ENCODE measurements at places on chromosomes 4 and X.

- no peak for DNase-seq
These were observed 192.5 kb downstream of the TECRL start for GRCh38 chr4:64216741-64217140.

DNA sequence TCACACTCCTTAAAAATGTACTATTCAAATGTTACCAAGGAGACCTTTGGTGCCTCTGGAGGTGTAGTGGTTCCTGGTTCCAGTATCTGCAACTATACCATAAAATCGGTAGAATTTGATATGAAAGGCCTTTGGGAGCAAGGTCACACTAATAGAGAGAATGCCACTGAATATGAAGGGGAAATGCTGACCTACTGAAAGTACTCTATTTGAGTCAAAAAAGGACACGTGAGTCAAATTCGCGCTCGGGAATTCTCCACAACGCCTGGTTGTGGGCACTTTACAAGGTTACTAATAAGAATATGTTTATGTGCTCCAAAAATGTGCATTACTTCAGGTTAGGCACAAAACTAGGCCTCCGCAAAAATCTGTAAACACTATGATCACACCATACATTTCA lies 39.5 kb upstream of the RELL1 start:
- no peak for DNase-seq

DNA sequence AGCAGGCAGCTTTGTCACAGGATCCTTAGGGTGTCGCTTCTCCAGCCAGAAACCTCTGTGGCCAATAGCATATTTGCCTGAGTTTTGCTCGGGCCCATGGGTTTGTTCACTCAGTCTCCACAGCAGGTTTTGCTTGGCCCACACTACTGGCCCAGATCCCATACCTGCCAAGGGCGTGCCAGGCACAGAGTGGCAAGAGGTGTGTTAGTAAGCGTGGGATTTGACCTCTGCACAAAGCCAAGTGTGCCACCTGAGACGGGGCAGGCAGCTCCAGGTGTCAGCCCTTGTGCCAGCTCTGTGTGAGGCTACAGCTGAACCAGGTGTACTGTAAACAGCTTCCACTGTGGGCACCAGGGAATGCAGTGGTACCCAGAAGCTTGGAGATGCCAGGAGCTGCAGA lies 2003.0 kb downstream of the C4orf33 start:
- DNase-seq: no peak

- no peak for DNase-seq
These were observed 191.2 kb downstream of the RRAGB start for GRCh38 chrX:55908661-55909212.

GRCh38 chrX:71111141-71111843 lies at the start of gene IL2RG:
TSS of gene IL2RG (minus strand) at chrX:71111577. CDS start at chrX:71111539, 38 bp downstream.
- no peak for DNase-seq

- DNase-seq: no peak
These were observed 6.6 kb upstream of the PPM1K start for GRCh38 chr4:88291003-88291402.

DNA sequence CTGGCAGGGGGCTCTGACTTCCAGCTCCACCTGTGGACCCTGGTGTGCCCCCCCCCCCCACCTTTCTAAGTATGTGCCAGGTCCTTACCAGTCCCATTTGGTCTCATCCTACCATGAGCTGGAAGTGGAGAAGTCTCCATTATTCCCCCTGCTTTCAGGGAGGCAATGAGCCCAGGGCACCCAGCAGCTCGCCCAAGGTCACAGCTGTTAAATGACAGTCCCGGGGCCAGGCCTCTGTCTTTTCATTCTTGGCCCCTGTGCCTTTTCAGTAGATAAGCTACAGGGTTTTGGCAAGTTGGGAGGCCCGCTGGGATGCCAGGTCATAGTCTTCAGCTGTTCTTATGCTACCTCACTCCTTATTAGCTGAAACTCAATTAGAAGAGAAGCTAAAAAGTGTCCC lies 249.1 kb downstream of the EVC2 start:
- no peak for DNase-seq

DNA sequence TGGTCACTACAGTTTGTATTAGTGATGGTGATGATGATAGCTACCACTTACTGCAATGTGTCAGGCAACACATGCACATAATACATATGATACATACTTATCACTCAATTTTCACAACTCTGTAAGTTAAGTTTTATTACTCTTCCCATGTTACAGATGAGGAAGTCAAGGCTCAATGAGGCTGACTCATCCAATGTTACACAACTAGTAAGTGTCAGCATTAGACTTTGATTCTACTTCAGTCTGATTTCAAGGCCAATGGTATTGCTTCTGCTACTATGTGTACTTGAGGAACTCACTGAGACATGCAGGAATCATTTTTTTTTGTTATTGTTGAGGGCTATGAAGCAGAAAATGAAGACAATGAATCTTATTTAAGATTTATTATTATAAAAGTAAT lies 96.4 kb upstream of the TRPC5OS start:
- DNase-seq: no peak

Data from NCI-H524 (cell line).